Adrenal gland (tissue), 19 donors: ENCODE measurements at places on chromosomes 4 and X.

DNA sequence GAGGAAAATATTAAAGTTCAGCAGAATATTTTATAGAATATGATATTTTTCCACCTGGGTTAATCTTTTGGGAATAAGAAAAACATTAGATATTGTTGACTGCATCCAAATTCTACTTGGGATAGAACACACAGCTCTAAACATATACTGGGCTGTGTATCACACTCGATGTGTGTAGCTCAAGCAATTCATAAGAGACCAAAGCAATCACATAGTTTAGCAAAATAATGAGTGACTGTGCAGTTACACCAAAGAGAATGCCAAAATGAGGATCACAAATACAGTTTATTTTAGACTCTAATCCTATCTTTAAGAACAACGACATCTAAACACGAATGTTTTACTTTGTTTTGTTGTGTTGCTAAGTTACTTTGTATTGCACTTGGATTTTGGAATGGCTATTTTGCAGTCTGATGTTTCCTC lies 101.2 kb downstream of the CBR4 start:
- no peak for DNase-seq

DNA sequence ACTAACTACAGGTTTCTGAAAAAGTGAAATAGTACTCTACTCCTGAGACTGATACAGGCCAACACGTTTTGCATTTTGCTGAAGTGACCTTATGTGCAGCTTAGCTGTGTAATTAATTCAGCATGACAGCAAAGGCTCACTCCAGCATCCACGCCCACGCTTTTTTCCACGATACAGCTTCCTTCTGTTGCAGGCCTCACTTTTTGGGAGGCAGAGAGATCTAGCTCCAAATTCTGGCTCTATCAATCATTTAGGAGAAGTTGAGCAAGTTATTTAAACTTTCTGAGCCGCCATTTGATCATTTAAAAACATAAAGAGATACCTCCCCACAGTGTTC lies 160.3 kb downstream of the AFAP1 start:
- peak; percentile 16 for DNase-seq

DNA sequence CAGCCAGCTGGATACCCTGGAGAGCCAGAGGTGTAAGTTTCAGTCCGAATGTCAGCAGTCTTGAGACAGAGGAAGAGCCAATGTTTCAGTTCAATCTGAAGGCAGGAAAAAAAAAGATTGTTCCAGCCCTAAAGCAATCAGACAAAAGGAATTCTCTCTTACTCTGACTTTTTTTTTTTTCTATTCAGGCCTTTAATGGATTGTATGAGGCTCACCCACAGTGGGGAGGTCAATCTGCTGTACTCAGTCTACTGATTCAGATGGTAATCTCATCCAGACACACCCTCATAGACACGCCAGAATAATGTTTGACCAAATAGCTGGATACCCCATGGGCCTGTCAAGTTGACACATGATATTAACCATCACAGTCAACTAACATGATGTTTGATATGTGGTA lies 51.9 kb downstream of the TEX13A start:
- no peak for DNase-seq

GRCh38 chr4:37524267-37524666 lies 161.9 kb downstream of the RELL1 start:
- no peak for DNase-seq

DNA sequence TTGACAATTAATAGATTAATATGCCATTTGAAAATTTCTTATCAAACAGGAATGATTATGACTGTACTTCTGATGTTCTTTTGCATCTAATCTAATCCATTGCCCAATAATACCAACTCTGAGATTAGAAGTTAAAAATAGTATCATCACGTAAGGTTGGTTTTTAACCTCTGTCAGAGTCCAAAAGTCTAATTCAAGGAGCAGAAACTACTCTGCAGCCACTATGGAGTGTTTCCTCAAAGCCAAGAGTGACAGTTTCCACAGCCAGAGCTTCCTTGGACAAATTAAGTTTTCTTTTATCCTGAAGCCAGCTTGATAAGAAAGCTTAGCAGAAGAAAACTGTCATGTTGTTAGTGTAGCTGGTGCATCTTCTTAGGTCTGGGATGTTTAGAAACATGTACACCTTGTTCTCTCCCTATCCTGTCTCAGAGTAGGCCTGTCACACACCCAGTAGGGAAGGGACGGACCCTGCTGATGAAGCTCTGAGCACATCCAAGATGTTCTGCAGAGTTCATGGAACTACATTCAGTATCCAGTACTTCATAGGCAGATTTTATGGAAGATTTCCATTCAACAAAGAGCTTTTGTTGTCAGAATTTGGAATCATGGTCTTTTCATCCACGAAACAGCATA lies 20.4 kb upstream of the PI4K2B start:
- no peak for DNase-seq

GRCh38 chrX:130728208-130728607 lies 174.8 kb downstream of the ENOX2 start:
- peak; percentile 39 for DNase-seq

DNA sequence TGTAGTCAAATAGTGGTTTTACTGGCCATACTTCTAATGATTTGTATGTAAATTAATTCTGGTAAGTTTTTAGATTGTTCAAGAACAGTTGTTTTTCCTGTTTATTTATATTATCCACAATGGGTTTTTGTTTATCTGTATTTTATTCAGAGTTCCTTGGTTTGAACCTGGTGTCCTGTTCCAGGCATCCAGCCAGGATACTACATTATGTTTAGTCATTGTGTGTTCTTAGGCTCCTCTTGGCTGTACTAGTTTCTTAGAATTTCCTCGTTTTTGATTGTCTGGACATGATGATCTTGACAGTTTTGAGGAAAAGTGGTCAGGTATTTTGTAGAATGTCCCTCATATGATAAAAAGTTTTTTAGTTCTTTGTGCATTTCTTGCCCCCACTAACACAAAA lies 7.8 kb downstream of the TIGD2 start:
- no peak for DNase-seq

GRCh38 chr4:68576272-68577125 lies at the start of gene UGT2B17:
UGT2B17 (minus strand) TSS chr4:68576322; CDS start chr4:68568484, 7,838 bp downstream.
- no peak for DNase-seq

DNA sequence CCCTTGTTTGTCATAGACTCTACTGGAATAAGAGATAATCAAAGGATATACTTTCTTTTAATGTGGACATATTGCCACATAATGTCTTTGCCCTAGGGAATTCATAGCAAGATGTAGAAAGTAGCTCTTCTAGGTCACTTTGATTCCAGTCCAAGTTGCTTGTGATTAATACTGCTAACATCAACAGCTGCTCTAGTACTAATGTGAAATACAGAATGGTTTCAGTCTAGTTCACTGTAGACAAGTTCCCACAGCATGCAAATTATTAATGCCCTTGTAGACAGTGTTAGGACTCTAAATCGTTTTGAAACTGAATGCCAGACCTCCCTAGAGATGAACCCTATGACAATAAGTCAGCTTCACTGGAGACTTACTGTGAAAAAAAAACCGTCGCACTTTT lies 494.6 kb upstream of the ATOH1 start:
- no peak for DNase-seq

GRCh38 chr4:184896868-184897715 lies 71.3 kb upstream of the ACSL1 start:
- DNase-seq, result no peak

DNA sequence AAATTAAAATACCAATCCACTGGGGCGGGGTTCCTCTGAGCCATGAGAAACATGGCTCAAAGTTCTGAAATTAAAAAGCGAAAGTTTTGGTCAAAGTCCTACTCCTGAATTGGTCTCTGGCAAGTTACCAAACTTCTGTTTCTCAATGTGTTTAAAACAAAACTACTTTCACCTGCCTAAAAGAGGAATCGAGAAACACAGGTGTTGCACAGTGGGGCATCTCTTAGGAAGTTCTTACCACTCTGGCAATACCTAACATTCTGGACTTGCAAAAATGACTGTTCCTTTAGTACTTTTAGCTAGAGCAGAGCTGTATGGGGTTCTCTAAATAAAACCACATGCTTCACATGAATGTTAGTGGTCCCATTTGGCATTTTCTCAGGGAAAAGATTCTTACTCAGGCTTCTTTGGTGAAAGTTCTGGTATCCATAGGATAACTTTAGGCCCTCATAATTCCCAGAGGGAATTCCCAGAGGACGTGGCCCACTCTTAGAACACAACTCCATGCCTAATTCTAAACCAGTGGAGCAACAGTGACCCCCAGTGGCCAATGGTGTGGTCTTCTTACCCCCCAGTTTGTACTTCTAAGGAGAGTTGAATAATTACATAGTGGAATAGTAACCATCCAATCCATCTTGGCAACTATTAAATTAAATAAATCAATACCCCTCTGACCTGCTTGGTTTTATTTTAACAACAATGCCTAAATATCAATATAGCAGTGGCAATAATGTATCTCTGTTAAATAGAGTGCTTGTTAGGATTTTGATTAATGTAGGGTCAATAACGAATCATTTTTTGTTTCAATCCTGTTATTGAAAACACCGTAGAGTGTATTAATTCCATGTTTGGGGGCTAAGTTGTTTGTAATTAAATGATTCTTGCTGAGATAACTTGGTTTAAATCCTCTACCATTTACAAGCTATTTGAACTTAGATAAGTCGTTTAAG lies 21.9 kb downstream of the BMP3 start:
- DNase-seq, result peak; percentile 18

GRCh38 chrX:68292471-68292870 lies 140.8 kb downstream of the OPHN1 start:
- DNase-seq, result no peak

GRCh38 chr4:121411151-121411744 lies 30.4 kb upstream of the QRFPR start:
- no peak for DNase-seq

GRCh38 chr4:146522869-146523205 lies 1.1 kb upstream of the SLC10A7 start:
- DNase-seq, result no peak

DNA sequence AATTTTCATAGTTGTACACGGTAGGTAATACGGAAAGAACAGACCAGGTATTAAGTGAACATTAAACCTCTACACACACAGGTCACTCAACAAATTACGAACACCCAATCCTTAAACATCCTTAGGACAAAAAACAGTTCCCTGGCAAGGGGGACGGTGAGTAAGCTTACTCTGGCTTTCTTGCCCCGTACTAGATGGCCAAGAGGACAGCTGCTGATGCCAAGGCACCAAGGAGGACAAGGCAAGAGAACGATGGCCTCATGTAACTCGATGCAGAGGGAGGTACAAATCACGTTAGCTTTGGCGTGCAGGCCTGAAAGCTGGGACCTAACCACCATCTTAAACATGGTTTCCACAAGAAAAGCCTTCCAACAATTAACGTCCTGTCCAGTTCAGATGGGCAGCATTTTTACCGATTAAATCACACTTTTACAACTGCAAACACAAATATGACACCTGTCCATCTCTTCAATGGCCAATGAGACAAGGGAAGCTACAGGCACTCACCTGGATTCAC lies 23.7 kb downstream of the FAT1 start:
- no peak for DNase-seq

- no peak for DNase-seq
These were observed 752 bp downstream of the MBTPS2 start for GRCh38 chrX:21840193-21840545.

DNA sequence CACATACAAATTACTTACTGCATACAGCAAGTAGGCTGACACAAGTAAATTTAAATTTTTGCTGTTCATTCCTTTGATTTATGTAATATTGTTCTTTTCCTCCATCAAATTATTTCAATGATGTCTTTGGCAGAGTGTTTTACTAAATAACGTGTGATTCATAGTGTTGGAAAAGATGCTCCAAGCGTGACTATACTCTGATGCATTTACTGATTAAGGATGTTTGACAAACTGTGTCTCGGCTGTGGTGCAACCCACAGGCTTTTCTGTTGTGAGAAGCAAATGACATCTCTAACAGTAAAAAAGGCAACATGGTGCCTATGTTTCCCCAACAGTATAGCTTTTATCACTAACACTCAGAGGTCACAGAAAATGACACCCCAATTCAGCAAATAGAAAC lies 540.9 kb downstream of the PPP4R3C start:
- DNase-seq, result no peak

GRCh38 chrX:7110821-7111276 lies 36.7 kb upstream of the STS start:
- no peak for DNase-seq

DNA sequence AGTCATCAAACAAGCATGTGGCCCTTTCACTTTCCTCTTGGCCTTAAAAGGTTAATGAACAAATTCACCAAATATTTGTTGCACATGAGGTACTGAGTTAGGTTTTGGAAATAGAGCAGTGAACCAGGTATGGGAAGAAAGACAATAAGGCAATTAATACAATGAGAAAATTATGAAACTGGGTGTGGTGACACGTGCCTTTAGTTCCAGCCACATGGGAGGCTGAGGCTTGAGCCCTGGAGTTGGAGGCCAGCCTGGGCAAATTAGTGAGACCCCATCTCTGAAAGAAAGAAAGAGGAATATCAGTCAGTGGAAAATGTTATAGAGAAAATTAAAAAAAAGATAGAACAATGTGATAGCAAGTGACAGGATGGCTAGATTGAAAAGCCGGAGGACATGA lies 8.1 kb downstream of the PHEX start:
- DNase-seq, result no peak

GRCh38 chr4:38590046-38590445 lies 74.0 kb upstream of the KLF3 start:
- no peak for DNase-seq

DNA sequence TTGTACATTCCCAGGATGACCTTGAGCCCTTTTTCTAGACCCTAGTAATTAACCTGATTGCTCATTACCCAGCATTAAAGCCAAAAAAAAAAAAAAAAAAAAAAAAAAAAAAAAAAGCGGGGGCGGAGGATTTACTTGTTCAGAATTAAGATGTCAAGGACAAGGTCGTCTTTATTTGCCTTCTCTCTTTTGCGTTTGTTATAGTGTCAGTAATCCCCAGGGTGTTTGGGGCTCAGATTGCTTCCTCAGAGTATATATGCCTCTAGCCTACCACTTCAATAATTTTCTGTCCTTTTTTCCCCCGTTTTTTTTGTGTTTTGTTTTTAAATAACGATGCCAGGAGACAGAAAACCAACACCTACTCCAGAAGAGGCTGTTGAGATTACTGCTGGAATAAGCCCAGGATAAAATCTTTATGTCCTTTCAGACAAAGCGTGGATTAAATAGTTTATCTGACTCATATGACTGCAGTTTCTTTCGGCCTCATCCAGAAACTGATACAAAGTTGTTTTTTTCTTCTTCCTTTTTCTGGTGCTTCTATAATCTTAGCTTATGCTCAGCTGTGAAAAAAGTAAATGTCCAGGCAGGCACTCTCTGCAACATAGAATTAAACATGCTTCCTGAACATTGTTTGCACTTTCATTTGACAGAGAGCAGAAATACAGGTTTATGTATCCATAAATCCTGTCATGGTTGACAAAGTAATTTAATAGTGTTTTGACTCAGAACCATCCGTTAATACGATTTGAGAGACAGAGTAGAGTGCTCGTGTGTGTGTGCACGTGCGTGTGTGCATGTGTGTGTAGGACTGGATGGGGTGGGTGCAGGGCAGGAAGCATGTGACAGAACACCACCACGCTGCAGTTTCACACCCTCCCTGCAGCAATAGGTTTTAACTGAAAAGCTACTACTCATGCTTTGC lies 138.6 kb downstream of the AFF1 start:
- peak; percentile 32 for DNase-seq
